Renal cortex interstitium (tissue), 15 donors: ENCODE measurements at places on chromosomes 3 and 15. TPM values are rescaled to one million over a fixed set of nuclear protein-coding genes. Genes with fewer than 3 reads are reported as not detected.

The GBE1 gene
- 26.8 TPM for polyA plus RNA-seq

- DNase-seq = no peak
Measured at GRCh38 chr3:49751501-49751900, 27.8 kb upstream of the GMPPB start.

The ITIH4 gene
- 14.7 TPM for polyA plus RNA-seq

- DNase-seq = no peak
Measured at GRCh38 chr3:123397921-123398785, 50.7 kb downstream of the ADCY5 start.

DNA sequence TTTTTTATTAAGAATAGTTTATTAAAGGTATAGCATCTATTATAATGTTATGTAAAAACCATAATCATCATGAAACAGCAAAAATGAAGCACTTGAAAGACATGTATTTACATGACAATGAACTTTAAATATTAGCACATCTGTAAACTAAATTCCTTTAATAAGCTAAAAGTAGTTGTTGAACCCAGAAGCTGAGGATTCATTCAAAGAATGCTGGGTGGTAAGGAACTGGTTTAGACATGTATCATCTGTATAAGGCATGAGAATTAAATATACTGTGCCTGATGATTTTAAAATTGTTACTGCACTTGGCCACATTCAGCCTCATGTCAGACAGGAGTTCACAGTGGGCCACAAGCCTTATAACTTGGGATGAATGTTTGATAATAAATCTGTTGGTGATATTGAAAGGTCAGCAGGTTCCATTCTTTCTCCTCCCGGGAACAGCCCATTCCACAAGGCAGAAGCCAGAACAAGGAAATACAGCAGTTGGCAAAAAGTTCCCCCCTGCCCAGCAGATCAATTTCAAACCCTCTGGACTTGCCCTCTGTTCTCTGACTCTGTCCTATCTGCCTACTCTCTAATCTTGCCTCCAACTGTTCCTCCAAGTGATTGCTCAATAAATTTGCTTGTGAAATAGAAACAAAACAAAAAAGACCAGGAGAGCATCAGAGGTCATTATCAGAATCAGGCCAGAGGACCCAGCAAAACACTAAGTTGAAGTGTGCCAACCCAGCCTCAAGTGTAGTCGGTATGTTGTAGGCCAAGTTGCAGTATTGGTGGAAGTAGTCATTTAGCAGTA is 49.8 kb upstream of the TEX264 start:
- no peak for DNase-seq

The ISG20 gene
- polyA plus RNA-seq = 1.5 TPM

- no peak for DNase-seq
Measured at GRCh38 chr15:45573961-45574629, 13.1 kb upstream of the BLOC1S6 start.

DNA sequence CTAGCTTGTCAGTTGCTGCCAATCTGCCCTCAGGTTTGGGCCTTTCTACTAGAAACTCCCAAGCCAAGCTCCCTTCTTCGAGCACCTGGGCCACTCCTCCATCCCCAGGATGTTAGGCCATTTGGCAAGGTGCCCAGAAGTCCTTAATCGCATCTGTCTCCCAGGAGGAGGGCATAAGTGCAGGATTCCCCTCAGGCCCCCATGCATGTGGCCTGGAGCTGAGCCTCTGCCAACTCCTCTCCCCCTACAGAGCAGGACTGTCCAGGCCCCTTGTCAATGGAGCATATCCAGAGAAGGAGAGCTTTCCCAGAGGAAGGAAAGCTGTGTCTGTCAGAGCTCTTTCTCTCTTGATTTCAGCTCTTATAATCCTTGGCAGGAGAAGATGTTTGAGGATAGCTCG is 182.6 kb upstream of the ROPN1 start:
- DNase-seq = peak; percentile 48

- peak; percentile 69 for DNase-seq
Measured at GRCh38 chr3:40476478-40477470, at the start of gene ZNF619. ZNF619 (plus strand) TSS chr3:40477122; CDS start chr3:40477980, 858 bp downstream.

- no peak for DNase-seq
Measured at GRCh38 chr3:73536336-73536895, 88.3 kb downstream of the PDZRN3 start.

DNA sequence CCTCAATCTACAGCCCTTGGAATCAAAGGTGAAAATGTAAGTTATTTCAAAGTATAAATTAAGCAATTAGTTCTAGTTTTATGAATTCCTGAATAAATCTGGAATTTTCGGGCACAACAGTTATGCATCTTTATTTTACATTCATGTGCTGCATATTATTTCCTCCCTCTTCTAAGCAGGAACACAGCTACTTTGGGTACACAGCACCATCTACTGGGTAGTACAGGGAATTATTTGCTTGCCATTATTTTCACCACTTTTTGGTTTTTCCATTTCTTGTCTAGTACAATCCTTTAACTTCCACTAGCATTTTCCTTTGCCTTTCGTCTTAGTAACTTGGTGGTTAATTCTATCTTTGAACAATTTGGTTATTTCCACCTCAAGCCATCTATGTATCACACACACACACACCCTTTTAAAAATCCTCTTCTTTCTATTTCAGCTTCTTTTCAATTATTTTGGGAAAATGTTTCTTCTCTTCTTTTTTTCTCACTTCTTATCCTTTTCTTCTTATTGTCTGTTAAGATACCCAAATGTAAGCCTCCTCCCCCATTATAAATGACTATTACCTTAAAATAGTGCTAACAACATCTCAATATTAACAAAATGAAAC is 451.0 kb downstream of the MFSD1 start:
- DNase-seq = no peak
